Hepatocyte (in vitro differentiated cells): ENCODE measurements at places on chromosomes 3 and 15. TPM values are rescaled to one million over a fixed set of nuclear protein-coding genes. Genes with fewer than 3 reads are reported as not detected.

DNA sequence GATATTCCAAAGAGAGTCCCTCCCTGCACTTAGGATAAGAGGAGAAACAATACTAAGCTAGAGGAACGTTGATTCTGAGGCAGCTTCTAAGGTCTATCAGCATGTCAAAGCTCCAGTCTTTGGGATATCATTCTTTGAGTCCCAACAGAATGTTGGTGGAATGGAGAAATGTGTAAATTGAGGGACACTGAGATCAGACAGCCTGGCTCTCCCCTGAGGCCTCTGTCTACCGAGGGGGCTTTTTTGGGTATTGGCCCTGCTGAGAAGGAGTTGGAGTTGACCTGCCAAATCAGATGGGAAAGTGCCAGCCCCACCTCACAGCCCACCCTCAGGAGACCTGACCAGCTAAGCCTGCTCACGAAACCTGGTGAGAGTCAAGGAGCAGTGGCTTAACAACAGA lies 27.6 kb upstream of the LRTM1 start:
- no peak for DNase-seq

DNA sequence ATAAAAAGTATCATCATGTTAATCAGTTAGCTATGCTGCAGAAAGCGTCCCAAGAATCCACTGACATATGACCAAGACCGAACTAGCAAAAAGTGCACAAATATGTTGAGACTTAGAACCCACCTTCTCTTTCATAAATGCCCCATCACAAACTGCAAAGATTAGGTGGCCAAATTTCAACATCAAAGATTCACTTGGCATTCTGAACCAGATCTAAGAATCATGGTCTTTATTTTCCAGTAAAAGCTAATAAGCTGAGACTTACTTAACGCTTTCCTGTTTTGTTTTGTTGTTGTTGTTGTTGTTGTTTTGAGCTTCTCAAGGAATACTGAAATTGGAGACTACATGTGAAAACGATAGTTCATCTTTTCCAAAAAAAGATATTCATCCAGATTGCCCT lies 62.4 kb downstream of the ZBTB20 start:
- DNase-seq, result no peak

- no peak for DNase-seq
Measured at GRCh38 chr15:84810073-84810840, 6.9 kb upstream of the ALPK3 start.

CACNA2D2 gene
- total RNA-seq, result 0.87 and 1.2 TPM in 2 replicates

CCRL2 gene
- 1.5 and 3.1 TPM in 2 replicates for total RNA-seq

HERC2 gene
- total RNA-seq, result 36.2 and 57.4 TPM in 2 replicates

NEIL1 gene
- total RNA-seq, result 21.1 and 27.6 TPM in 2 replicates

SMCO1 gene
- total RNA-seq, result not detected in 2 replicates
